ENCODE measurements at places on chromosomes 16 and 17.

DNA sequence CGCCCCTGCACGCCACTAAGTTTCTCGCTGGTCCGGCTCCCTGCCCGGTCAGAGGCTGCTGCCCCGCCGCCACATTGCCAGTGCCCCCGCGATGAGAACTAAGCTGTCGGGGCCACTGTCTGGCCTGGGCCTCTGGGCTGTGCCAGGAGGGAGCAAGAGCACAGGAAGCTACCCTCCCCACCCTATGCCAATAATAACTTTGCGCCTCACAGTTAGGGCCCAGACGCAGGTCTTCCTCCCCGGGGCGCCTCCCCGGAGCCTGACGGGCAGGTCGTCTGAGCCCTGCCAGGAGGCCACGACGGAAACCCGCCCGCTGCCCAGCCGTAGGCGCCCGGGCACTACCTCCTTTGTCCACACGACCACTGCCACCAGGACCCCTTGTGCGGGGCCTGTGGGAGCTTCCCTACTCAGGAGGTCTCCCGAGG, 1.5 kb downstream of the ZFPM1 start:
- DNase-seq = no peak

DNA sequence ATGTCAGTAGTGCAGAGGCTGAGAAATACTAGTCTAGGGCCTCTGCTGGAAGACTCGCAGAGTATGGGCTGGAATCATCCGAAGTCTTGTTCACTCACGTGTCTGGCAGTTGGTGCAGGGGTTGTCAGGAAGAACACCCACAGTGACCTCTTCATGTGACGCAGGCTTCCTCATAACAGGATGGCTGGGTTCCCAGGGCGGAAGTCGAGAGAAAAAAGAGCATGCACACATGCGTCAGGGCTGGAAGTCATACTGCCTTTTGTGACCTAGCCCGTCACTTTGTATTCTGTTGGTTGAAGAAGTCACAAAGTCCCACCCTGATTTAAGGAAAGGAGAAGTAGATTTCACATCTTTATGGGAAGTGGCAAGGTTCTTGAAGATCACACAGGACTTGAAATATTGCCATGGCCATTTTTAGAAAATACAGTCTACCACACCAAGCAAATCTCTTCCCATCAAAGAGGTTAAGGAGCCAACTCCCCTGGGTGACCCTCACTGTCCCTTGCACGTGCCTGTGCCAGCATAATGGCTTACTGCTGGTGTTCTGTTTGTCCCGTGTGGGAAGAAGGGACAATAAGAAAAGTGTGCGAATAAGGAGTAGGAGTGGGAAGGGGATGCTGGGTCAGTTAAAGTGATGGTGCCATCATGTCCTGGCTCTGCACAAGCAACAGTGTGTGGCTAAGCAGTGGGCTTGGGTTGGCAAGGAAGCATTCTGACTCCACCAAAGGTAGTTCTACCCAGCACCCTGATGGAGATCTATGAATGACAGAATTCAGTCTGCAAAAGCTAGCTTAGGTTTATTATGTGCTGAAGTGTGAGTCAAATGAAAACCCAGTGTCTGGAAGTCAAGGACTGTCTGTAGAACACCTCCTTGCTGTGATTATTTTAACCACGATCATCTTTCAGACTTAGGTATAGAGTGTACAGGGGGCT, 28.1 kb downstream of the HEATR3 start:
- DNase-seq = no peak

DNA sequence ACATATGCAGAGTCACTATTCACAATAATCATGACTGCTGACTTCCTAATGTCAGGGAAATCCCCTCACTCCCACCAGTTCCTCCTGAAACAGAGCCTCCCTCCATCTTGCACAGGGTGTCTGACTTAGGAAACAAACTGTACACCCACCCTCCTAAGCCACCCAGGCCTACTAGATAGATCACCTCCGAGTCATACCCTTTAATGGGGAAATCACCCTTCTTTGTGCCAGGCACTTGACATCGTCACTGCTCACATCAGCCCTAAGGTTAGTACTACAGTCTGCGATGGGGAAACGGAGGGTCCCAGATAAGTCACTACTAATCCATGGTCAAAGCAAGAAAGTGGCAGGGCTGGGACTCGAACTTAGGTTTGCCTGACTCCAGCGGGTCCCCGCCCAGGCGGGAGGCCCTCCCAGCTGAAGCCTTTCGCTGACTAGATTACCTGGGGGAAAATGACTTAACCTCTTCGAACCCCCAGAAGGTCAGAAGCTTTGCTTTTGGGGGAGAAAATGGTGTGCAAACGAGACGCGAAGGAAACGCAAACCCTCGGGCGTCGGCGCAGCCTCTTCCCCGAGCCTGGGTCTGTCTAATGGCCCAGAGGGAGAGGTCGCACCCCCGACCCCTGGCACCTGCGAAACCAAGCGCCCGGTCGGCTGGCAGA, 3.4 kb upstream of the MLLT6 start:
- DNase-seq = no peak

- DNase-seq = no peak
Observed at GRCh38 chr17:62156949-62157348, 91.9 kb upstream of the MED13 start.

- no peak for DNase-seq
Observed at GRCh38 chr17:41580687-41581365, 5.9 kb downstream of the KRT14 start.

DNA sequence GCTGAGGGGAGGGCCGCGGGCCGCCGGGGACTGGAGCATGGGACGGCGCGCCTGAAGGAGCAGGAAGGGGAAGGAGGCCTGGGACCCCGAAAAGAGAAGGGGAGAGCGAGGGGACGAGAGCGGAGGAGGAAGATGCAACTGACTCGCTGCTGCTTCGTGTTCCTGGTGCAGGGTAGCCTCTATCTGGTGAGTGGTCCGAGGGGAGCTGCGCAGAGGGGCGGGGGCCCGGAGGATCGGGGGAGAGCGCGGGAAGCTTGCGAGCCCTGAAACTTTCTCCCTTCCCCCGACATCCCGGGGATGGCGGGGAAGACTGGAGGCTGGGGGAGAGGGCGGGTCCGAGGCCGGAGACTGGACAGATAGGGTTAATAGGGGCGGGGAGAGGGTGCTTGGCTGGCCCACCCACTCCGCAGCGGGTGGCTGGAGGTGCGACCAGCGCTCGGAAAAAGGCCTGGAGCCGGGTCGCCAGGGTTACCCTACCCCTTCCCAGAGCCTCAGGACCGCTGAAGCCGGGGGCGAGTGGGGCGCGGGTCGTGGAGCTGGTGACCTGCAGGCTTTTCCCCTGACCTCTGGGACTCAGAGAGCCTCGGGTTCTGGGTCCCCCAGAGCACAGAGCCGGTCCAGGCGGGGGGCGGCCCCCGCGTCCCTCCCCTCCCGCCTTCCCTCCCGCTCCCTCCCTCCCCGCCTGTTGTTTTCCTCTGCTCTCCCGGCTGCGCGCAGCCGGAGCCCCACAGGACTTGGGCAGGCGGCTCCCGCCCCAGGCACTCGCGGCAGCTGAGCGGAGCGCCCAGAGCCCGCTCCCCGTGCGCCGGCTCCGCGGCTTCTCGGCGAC, 631 bp downstream of the NXPH3 start:
- no peak for DNase-seq

GRCh38 chr17:8532021-8532420, 96.3 kb downstream of the NDEL1 start:
- DNase-seq = no peak

DNA sequence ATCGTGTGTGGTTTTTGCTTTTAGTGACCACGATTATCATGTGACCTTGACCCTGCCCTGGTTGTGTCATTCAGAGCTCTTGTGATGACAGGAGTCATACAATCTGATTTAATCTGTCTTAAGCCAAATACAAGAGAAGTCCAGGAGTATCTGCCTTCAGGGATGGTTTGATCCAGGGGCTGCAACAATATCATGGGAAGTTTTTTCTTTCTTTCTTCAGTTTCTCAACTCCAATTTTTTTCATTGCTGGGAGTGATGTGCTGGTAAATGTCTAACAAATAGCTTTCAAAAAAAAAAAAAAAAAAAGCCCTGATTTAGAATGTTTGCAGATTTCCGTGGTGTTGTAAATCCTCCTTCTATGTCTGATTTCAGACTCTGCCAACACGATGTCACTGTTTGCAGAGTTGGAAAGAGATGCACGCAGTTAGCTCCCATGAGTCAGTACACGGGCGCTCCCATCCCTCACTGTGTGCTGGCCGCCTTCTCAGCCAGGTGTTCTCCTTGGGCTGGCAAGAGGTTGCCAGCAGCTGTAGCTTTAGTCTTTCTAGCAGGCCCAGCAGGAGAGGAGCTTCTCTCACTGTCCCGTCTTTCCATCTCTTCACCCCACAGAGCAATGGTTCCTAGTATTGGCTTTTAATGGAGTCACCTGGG, 229.7 kb downstream of the SNX29 start:
- DNase-seq = no peak

DNA sequence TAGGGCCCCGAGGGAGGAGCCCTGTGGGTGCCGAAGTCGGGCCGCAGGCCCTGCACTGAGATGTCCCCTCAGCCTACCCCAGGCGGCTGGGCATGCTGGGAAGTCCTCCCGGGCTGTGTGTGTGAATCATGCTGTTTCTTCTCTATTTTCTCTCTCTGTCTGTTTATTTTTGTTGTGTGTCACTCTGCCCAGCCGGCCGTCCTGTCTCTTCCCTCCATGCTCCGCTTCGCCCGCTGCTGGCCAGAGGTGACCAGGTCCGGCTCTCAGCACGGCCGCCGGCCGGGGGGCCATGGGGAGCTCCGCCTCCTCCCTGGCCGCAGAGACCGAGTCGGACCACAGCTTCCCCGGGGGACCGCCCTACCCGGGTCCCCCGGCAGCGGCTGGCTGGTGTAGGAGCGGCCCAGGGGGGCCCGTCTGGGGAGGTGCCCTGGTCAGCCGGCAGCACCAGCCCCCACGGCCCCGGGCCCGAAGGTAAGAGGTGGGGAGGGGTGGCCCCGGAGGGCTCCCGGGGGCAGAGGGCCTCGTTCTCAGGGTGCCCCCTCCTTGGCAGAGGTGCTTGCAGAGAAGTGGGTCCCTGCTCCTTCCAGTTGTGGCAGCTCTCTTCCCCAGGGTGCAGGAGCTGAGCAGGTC, 12.5 kb downstream of the CAPN15 start:
- DNase-seq = no peak

Measured in HS-27A (cell line).